Left ventricle myocardium inferior (tissue), 1 donor: ENCODE measurements at places on chromosomes 1 and 21. TPM values are rescaled to one million over a fixed set of nuclear protein-coding genes. Genes with fewer than 3 reads are reported as not detected.

- no peaks in the 10 kb centered on the region for H3K4me1 ChIP-seq
- H3K27ac ChIP-seq = no peak overlapping the region
- no peaks in the 10 kb centered on the region for H3K27me3 ChIP-seq
- H3K36me3 ChIP-seq = no peaks in the 10 kb centered on the region
- DNase-seq = no peak
Measured at GRCh38 chr1:246527402-246528088, 20.5 kb upstream of the SMYD3 start.

The CA14 gene
- 3.1 TPM for total RNA-seq

- H3K4me3 ChIP-seq = no peak overlapping the region
- H3K27ac ChIP-seq = no peak overlapping the region
Measured at GRCh38 chr1:4801192-4801924, 146.9 kb downstream of the AJAP1 start.

GRCh38 chr1:61572046-61572445, 152.9 kb downstream of the TM2D1 start:
- no peaks in the 10 kb centered on the region for H3K27me3 ChIP-seq
- no peak for DNase-seq
- H3K4me1 ChIP-seq = no peaks in the 10 kb centered on the region
- H3K4me3 ChIP-seq = no peak overlapping the region
- no peak overlapping the region for H3K27ac ChIP-seq

The ATP1A4 gene
- 0.11 TPM for total RNA-seq

The NID1 gene
- 40.4 TPM for total RNA-seq

The ACADM gene
- total RNA-seq = 358 TPM

DNA sequence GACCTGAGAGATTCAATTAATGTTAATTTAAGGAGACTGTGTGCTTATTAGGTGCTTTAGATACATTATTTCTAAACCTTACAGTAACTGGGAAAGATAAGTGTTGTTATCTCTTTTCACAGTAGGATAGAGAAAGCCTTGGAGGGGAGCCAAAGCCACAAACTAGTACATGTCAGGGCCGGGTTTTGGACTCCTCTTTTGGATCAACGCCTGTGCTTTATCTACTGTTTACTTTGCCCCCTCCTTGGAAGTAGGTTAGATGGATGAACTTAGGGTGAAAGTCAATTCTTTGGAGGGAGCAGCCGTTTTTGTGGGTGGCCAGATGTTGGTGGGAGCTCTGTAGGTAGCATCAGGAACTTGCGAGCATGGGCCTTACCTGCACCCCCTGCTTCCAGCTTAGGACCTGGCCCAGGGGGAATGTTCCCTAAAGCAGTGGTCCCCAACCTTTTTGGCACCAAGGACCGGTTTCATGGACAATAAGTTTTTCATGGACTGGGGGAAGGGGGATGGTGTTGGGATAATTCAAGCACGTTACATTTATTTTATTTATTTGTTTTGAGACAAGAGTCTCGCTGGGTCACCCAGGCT, 1.7 kb downstream of the HHAT start:
- DNase-seq = no peak
- peak overlapping the region; percentile 96 for H3K27ac ChIP-seq
- no peaks in the 10 kb centered on the region for H3K36me3 ChIP-seq
- peaks cover 43% of the 10 kb centered on the region for H3K4me1 ChIP-seq
- no peak overlapping the region for H3K4me3 ChIP-seq
- H3K27me3 ChIP-seq = no peaks in the 10 kb centered on the region

DNA sequence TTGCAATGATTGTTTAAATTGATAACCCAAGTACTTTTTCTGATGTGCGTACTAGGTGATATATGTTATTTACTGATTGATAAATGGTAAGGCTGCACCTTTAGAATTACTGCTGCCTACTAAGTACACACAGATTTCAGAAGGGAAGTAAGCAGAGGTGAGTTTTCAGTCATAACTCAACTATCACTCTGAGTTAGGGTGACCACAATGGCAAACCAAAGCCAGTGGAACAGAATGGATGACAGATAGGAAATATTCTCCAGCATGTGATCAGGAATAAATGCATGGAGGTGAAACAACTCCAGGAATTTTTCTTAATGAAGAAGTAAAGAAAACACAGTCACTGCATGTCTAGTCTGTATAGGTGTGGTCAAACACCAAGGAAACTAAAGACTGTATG, 7.5 kb upstream of the KCNJ15 start:
- H3K4me3 ChIP-seq = no peak overlapping the region
- H3K27ac ChIP-seq = no peak overlapping the region
- DNase-seq = no peak
- peaks cover 7% of the 10 kb centered on the region for H3K4me1 ChIP-seq

- no peak for DNase-seq
- H3K27ac ChIP-seq = no peak overlapping the region
- H3K4me1 ChIP-seq = no peaks in the 10 kb centered on the region
Measured at GRCh38 chr21:45603481-45603880, 40.0 kb upstream of the PCBP3 start.

- no peaks in the 10 kb centered on the region for H3K27me3 ChIP-seq
- DNase-seq = no peak
- H3K36me3 ChIP-seq = no peaks in the 10 kb centered on the region
Measured at GRCh38 chr1:3465935-3466321, 11.5 kb downstream of the ARHGEF16 start.

GRCh38 chr1:219337588-219337987, 163.9 kb downstream of the LYPLAL1 start:
- H3K27me3 ChIP-seq = no peaks in the 10 kb centered on the region
- no peaks in the 10 kb centered on the region for H3K4me1 ChIP-seq
- no peak for DNase-seq
- H3K27ac ChIP-seq = no peak overlapping the region

- DNase-seq = no peak
- no peaks in the 10 kb centered on the region for H3K36me3 ChIP-seq
Measured at GRCh38 chr1:121558514-121558913, 373.7 kb downstream of the SRGAP2C start.

DNA sequence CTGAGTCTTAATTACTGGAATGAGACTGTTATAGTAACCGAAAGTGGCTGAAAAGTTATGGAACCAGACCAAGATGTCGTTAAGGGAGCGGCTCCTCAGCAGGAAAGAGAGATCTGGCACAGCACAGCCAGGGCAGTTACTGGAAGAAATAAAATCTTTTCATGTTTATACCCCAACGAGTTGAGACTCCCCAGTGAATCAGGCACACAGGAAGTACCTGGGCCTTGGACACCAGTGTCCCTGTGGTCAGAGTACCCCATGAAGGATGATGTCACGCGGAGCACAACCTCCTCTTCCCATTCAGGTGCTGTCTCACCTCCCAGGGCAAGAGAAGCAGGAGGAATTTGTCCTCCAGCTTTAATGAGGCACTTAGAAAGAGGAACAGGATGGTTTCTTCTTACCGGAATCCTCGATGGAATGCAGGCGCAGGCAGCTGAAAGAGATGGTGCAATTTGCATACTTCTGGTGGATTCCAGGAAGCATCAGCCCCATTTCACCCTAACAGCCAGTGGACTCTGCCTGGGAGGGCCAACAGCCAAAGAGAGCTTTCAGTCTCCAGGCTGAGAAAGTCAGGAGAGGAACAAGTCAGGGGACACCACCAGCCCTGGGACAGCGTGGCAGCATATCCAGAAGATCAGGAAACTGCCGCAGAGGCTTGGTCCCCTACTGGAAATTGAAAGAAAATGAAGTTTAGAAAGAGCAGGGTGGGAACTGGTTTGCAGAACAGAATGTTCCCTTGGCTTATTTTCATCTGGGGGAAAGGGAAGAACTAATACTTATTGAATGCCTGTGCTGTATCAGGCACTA, 35.9 kb upstream of the CTTNBP2NL start:
- peak overlapping the region; percentile 59 for H3K4me3 ChIP-seq
- peak overlapping the region; percentile 90 for H3K27ac ChIP-seq
- H3K4me1 ChIP-seq = peaks cover 29% of the 10 kb centered on the region

DNA sequence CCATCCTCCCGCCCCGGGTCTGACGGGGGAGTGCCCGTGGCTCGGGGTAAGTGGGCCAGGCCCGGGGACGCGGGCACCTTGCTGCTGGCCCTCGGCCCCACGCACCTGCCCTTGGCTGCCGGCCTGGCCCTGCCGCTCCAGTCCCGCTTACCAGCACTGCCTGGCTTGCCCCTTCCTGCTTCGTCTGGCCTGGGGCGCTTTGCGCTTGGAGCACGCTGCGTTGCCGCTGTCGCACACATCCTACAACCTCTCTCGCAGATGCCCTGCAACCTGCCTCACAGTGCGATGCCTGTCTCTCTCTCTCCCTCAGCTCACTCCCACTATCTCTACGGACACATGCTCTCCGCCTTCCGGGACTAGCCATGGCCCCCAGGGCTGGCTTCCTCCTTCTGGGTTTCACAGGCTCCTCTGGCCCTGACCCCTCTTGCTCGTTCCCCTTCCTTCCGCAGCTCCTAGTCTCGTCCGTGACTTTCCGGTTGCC, 9.7 kb downstream of the MYOG start:
- peaks cover 25% of the 10 kb centered on the region for H3K27me3 ChIP-seq
- H3K36me3 ChIP-seq = peaks cover 9% of the 10 kb centered on the region
- peaks cover 26% of the 10 kb centered on the region for H3K4me1 ChIP-seq
- DNase-seq = no peak
- H3K27ac ChIP-seq = no peak overlapping the region

- peaks cover 85% of the 10 kb centered on the region for H3K27me3 ChIP-seq
- H3K27ac ChIP-seq = no peak overlapping the region
- no peaks in the 10 kb centered on the region for H3K4me1 ChIP-seq
- no peak for DNase-seq
Measured at GRCh38 chr1:54011316-54012007, 6.5 kb downstream of the LDLRAD1 start.

The HTR6 gene
- total RNA-seq = not detected

The USH2A gene
- total RNA-seq = 3.6 TPM
